ENCODE measurements at places on chromosomes 4 and X.

- DNase-seq: no peak
Observed at GRCh38 chrX:19005909-19006308, 22.0 kb upstream of the PHKA2 start.

DNA sequence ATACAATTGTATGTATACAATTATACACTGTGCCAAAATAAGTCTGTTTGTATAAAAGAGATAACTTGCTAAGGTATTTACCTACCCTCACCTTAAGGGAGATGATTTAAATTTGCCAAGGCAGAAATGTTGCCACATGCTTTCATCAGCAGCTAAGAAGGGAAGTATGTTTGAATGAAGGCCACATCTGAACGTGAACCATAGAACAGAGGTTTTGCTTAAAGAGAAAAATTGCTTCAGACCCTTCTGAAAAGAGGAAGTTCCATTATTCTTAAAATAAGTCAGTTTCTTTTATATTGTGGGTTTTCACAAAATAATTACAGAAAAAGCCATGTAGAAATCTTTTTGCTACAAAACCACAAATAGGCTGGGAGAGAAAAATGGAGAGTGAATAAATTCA, 621.5 kb upstream of the HTR2C start:
- no peak for DNase-seq

- DNase-seq: no peak
Observed at GRCh38 chr4:105022811-105023667, 123.6 kb upstream of the TET2 start.

- DNase-seq: no peak
Observed at GRCh38 chr4:159146488-159146887, 43.6 kb downstream of the RAPGEF2 start.

DNA sequence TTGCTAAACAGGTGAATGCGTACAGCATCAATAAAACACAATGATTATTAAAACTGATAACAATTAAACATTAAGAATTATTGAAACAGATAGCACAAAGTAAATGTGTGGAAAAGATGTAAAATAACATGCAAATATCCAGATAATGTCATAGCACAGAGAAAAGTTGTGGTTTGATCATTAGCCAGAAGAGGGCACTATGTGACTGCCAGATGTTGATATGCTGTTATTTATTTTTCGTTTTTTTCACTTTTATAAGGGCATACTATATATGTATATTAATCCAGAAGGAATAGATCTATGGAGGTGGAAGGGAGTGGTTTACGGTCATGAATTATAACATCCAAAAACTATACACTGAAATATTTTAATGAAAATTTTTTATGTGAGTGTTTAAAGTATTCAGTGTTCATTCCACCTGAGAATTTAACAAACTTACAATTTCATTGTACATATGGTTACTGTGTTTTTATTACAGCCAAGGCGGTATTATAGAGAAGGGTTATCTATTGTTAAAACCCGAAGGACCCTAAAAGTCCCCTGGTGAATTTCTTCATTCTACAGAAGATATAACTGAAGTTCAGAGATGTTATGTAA, 211.9 kb upstream of the UGT8 start:
- DNase-seq: no peak

DNA sequence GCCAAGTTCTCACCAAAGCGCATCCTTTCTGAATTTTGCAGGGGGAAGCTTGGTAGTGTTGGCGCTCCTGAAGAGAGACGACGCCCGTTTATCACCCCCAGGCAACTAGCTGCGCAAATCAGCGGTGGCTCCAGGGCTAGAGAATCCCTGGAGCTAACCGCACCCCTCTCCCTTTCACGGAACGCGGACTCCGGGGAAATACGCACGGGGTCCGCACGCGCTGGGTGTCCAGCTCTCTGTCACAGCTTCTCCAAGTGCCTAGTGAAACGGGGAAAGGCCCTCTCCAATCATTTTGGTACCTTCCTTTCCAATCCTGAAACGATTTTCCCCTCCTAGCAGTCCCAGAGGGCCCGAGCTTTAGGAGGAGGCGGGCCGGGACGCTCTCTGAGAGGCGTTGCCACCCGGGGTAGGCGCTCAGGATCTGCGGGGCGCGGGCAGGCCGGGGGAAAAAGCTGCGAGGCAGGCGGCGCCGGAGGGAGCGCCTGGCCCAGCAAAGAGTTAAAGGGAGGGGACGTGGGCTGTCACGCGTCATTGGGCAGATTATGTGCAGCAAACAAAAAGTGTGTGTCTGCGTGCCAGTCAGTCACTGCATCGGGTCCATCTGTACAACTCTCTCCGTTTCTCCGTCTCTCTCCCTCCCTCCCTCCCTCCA, at the start of gene PRDM8:
PRDM8 (plus strand) TSS at position 582 of the 652 bp plus-strand sequence. CDS start 2,578 bp downstream, outside the sequence.
- no peak for DNase-seq

GRCh38 chrX:78747489-78747888, at the start of gene LPAR4:
Gene LPAR4, plus strand, starts transcription at chrX:78747720. Its CDS starts 7,150 bp downstream, at chrX:78754870.
- no peak for DNase-seq

- no peak for DNase-seq
Observed at GRCh38 chr4:26160591-26160990, 160.2 kb upstream of the RBPJ start.

- DNase-seq: no peak
Observed at GRCh38 chr4:159142241-159142640, 39.4 kb downstream of the RAPGEF2 start.

- no peak for DNase-seq
Observed at GRCh38 chrX:6852121-6852520, 295.4 kb upstream of the STS start.

DNA sequence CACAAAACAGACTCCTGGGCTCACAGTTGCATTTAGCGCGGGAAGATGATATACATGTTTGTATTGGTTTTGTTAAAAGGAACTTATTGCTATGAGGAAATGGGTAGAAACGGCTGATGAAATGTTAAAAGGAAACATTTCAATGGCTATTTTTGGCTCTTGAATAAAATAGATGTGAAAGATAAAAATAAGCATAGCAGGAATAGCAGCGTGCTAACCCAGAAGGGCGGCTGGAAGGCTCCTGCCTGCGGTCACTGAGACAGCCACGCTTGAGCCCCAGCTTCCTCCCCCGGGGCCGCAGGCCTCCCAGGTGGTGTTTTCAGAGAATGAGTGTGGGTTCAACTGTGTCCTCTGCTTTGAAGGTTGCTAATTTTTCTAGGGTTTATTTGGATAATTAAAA, 35.0 kb upstream of the CLCN4 start:
- no peak for DNase-seq

DNA sequence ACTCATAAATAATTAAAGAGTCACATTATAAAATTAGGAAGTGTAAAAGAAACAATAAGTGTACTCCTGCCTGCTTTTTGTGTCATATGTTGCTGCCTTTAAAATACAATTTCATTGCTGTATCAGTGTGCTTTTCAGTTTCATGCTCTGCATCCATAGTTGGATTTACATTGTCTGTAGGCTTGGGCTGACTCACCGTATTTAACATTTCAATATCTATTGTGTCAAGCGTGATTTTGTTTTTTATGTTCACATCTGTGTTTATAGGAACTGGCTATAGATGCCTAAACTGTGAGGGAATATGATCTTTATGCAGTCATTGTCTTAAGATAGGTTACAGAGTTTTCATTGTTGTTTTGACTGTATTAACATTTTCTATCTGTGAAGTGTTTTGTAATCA, 18.1 kb downstream of the CCSER1 start:
- no peak for DNase-seq

DNA sequence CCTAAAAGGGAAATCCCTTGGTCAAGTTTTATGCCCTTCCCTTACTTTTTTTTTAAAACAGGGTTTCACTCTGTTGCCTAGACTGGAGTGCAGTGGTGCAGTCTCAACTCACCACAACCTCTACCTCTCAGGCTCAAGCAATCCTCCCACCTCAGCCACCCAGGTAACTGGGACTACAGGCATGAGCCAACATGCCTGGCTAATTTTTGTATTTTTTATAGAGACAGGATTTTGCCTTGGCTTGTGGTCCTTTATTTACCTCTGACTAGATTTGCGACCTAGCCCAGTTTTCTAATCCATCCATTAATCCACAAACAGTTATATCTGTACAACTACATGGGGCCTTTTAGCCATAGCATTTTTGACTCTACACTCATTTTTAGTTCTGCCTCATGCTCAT, 23.7 kb downstream of the CDS1 start:
- DNase-seq: no peak

GRCh38 chr4:153725136-153725830, 34.5 kb downstream of the RNF175 start:
- no peak for DNase-seq

GRCh38 chrX:45975633-45976032, 569.6 kb downstream of the ZNF674 start:
- DNase-seq: no peak

DNA sequence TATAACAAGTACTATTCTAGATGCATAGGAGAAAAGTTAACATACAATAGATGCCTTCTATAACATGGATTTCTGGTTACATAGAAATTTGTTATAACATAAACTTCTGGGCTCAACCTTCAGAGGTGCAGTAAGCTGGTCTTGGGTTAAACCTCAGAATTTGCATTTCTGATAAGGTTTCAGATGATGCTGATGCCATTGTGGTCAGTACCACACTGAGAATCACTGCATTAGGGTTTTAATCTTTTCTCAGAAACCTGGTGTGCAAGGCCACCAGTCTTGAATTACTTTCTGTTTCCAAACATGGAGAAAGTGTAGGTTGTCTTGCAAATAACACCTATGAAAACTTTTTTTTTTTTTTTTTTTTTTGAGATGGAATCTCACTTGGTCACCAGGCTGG, 146.2 kb downstream of the SPOCK3 start:
- DNase-seq: no peak

- DNase-seq: no peak
Observed at GRCh38 chr4:119040261-119040660, 95.4 kb upstream of the MYOZ2 start.

Measured in colonic mucosa (tissue), 4 donors.